Heart left ventricle (tissue), 16 donors: ENCODE measurements at places on chromosomes 11 and 22.

DNA sequence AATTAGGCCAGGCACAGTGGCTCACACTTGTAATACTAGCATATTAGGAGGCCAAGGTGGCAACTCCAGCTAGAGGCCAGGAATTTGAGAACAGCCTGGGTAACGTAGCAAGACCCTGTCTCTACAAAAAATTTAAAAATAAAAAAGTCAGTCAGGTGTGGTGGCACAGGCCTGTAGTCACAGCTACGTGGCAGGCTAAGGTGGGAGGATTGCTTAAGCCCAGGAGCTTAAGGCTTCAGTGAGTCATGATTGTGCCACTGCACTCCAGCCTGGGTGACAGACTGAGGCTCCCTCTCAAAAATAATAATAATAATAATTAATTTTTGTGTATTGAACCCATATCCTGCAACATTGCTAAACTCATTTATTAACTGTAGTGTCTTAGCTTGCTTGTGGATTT lies 15.3 kb upstream of the TRIM29 start:
- no peak for DNase-seq

DNA sequence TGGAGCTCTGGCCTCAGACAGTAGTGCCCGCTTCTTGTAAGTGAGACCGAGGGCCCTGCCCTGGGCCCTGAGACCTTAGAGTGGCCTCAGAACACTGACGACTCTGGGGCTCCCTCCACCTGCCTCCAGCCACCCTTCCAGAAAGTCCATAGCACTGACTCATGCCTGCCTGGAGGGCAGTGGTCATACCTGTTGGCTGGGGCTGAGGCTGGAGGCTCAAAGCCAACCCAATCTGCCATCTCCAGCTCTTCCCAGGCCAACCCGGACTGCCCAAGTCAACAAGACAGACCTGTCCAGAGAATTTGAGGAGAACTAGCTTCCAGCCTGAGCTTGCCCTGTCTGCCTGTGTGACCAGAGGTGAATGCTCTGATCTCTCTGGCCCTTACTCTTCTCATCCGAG lies 66.9 kb upstream of the TTLL12 start:
- no peak for DNase-seq

DNA sequence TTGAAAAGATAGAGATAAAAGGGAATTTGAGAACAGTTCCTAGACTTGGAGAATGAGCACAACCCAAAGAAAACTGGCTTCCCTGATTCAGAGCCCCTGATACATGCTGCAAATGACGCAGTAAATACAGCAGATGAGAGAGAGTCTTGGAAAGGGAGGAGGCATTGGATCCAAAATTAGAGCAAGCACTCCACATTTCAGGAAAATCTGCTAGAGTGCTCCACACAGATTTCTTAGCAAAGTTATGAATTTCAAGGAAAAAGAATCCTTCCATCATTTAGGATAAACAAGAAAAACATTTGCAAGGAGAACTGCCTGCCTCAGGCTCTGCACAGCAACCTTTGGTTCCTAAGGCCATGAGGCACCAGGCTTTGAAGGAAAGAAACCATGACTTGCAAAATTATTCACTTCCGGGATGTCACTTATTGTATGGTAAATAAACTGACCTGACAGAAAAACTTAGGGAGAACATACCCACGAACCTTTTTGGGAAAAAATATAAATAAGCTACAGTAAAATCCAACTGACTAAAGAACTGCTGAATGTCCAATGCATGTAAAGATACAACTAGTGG lies 89.8 kb upstream of the RTL6 start:
- no peak for DNase-seq

- DNase-seq, result no peak
These were observed 3.3 kb upstream of the SAMM50 start for GRCh38 chr22:43951966-43952365.

DNA sequence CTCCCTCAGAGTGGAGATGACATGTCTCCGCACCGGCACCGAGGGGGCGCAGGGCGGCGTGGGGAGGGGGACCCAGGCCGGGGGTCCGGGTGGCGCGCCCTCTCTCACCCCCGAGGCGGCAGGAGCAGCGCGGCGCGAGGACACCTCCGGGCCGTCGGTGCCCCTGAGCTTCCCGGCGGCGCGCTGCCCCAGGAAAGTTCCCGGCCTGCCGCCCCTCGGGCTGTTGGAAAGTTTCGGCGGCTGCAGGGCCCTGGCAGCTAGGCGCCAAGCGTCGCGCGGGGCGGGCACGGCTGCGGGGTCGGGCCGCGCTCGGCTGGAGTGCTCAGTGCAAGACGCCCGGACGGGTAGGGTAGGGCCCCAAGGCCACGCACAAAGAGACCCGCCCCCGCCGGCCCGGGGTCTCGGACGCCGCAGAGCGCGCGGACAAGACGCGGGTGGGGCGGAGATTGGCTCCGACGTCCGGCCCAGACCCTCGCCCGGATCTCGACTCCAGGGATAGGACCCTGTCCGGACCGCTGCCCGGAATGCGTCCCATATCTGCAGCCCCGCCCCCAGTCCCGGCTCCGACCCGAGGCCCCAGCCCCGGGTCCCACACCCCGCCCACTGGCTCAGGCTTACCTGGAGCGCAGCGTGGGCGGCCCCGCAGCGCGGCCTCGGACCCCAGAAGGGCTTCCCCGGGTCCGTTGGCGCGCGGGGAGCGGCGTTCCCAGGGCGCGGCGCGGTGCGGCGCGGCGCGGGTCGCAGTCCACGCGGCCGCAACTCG lies 471 bp downstream of the ARVCF start:
- DNase-seq, result peak; percentile 55

GRCh38 chr11:110176366-110177085 lies 83.3 kb downstream of the ZC3H12C start:
- no peak for DNase-seq

DNA sequence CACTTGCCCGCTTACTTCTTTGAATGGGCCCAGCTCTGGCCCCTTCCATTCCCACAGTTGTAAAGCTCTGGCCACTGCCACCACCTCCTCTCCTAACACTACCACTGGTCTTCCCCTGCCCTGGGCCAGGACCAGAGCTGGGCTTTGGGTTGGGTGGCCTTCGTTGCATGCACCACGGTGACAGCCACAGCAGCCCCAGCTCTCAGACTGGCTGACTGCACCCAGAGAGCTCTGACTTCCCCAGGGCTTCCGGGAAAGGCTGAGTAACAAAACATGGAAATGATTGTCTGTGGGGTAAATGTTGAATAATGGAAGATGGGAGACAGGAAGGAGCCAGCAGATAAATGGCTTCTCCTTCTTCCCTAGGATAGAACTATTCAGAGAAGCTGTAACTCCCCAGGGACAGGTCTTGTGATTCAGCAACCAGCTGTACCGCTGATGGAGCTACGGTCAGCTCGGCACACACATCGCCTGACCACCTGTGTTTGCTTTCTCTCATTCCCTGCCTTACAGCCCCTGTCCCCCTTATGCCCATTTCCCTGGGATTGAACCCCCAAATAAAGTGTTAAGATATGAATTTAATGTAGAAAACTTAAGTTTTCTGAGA lies 27.6 kb downstream of the SCN4B start:
- DNase-seq, result no peak

- DNase-seq, result no peak
These were observed 4.7 kb downstream of the KLHDC7B start for GRCh38 chr22:50550395-50550794.

GRCh38 chr11:114155116-114155515 lies 95.6 kb downstream of the ZBTB16 start:
- no peak for DNase-seq

- peak; percentile 41 for DNase-seq
These were observed 90.6 kb upstream of the FGF3 start for GRCh38 chr11:69909561-69910518.

GRCh38 chr11:15053191-15053685 lies 20.2 kb upstream of the CALCB start:
- no peak for DNase-seq

DNA sequence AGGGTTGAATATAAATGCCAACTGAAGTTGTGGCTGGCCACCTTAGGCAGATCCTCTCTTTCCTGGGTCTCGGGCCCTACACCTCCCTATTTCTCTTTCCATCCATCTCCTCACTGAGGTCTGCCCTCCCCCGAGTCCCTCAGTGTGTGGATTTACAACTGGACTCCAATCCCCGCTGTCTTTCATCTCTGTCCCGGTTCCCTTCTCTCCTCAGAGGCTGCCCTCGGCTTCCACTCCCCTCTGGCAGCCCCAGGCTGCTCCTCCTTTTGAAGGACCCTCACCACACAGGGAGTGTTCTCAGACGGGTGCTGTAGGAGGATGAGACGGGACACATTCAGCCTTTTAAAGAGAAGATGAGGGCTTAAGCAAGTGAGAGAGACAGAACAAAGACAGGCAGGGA lies 167.1 kb downstream of the ST3GAL4 start:
- DNase-seq, result no peak

- DNase-seq, result no peak
These were observed 2.9 kb upstream of the SGSM1 start for GRCh38 chr22:24803064-24803542.

DNA sequence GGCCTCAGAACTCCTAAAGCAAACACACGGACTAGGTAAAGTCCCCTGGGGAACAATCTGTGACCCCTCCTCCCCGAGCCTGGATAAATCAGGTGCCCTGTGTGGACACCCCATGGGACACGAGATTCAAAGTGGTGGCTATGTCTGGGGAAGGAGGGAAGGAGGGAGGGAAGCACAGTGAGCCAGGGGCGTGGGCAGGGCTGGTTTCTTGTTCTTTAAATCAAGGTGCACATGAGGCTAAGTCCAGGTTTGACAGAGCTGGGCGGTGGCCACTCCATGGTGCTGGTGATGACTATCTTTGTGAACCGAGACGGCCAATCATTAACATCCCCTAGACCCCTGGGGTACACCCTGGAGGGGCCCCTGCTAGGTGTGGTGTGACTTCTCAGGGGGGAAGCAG lies 20.3 kb upstream of the TH start:
- no peak for DNase-seq

DNA sequence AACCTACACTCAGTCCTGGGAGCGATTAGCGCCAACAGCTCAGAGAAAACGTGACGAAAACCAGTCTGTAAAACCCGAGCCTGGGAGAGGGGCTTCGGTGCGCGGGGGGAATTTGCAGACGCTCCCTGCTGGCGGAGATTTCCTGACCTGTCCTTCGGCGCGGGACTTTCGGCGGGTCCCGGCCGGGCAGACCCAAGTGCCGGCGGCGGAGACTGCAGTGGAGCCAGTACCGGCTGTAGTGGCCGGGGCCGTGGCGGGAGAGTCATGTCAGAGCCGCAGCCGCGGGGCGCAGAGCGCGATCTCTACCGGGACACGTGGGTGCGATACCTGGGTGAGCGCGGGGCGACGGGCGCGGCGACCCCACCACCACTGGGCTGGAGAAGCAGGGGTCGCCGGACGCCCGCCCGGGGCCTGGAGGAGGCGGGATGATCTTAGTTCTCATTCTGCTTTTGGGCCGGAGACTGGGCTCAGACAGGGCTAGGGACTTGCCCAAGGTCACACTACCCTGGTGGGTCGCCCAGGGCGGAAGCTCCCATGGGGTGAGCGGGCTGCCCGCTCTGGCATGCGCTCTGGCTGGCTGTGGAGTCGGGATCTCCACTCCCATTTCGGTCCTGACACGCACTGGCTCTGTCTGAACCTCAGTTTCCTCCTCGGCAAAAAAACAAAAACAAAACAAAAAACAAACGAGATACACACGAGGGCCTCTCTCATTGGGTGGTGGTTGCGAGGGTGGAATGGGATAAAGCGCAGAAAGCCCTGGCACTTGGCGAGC lies at the start of gene MTFP1:
MTFP1 (plus strand) TSS at position 153 of the 772 bp plus-strand sequence; CDS start at position 265, 112 bp downstream.
- DNase-seq, result peak; percentile 84

GRCh38 chr22:17476838-17477237 lies 86.5 kb upstream of the SLC25A18 start:
- DNase-seq, result no peak

GRCh38 chr11:100336873-100337272 lies 350.2 kb upstream of the ARHGAP42 start:
- no peak for DNase-seq

- DNase-seq, result no peak
These were observed 183.2 kb downstream of the CSNK2A3 start for GRCh38 chr11:11169715-11170351.

DNA sequence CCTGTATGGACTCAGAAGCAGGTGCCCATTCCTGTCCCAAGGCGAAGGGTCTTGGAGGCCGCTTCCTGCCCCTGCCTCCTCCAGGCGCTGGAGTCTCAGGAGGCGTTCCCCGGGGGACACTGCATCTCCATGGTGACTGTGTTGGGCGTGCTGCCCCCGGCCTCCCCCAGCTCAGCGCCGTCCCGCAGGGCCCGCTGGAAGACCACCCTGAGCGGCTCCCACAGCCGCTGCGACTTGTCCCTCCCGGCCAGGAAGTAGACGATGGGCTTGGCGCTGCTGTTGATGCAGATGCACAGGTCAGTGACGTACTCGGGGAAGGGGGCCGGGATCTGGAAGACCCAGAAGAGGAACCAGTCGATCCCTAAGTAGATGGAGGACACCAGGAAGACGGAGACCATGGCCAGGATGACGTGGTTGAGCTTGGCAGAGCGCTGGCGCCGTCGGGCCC lies 7.8 kb downstream of the MRGPRF start:
- no peak for DNase-seq

DNA sequence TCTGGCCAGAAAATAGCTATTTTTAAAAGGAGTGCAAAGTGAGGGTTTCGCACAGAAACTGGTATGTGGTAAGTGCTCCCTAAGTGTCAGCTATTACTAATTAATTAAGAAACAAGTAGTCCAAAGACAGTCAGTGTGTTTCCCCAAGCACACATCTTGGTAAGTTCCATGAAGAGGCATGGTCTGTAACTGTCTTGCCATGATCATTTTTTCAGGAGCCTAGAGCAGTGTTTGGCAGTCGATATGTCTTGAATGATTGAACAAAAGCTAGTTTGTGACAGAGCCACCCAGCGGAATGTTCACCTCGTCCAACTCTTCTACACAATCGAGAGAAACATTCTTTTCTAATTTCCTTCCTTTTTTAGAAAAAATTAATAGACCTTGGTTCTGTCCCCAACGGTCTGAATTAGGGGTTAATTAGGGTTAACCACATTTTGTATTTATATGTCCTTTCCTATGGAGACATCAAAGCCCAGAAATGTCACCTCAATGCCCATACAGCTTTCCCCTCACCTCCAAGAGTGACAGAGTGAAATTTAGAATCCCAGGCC lies 57.6 kb upstream of the FTH1 start:
- DNase-seq, result no peak

- DNase-seq, result peak; percentile 12
These were observed 42.4 kb downstream of the KCNJ4 start for GRCh38 chr22:38412435-38413084.

- DNase-seq, result peak; percentile 59
These were observed 160.4 kb downstream of the BRD1 start for GRCh38 chr22:49667236-49667635.

DNA sequence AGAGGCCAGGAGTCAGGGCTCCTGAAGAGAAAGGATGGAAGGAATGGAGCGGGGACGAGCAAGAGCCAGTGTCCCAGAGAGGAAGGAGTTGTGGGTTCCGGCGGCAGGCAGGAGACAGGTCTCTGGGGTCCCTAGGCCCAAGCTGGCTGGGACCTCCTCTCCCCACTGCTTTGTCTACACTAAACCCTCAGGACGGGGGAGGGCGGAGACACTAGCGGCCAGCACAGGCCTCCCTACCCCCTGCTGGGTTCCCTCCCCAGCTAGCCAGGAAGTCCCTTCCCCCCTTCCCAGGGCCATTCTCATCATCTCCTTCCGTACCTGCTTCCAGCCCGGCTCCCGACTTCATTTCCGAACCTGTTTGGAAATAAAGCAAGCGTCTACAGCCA lies 79.5 kb downstream of the ST3GAL4 start:
- no peak for DNase-seq

- no peak for DNase-seq
These were observed 32.9 kb downstream of the TRMU start for GRCh38 chr22:46368422-46368821.
